ENCODE measurements at places on chromosomes 13 and 19. TPM values are rescaled to one million over a fixed set of nuclear protein-coding genes. Genes with fewer than 3 reads are reported as not detected.

Gene SKA3
- 12.7 TPM for polyA plus RNA-seq

Gene ZNF579
- 14.6 TPM for polyA plus RNA-seq

Gene TINCR
- 0.40 TPM for polyA plus RNA-seq

Gene SLITRK5
- polyA plus RNA-seq: 2.2 TPM

Gene GPC6
- 13.5 TPM for polyA plus RNA-seq

Gene TRMT1
- polyA plus RNA-seq: 27.6 TPM

Gene TSSK6
- polyA plus RNA-seq: 1.2 TPM

Gene IFNL1
- not detected for polyA plus RNA-seq

Gene FPR1
- 2.2 TPM for polyA plus RNA-seq

Gene PSG11
- polyA plus RNA-seq: not detected

Gene PLK5
- 0.28 TPM for polyA plus RNA-seq

Gene C1QTNF9
- polyA plus RNA-seq: 0.33 TPM

Gene KLK2
- polyA plus RNA-seq: not detected

Gene NLRP11
- polyA plus RNA-seq: not detected

Gene SIGLEC5
- not detected for polyA plus RNA-seq

Gene ERICH6B
- polyA plus RNA-seq: 3.2 TPM

Gene IZUMO2
- polyA plus RNA-seq: 0.98 TPM

Gene DMPK
- 43.9 TPM for polyA plus RNA-seq

Gene CYP2S1
- polyA plus RNA-seq: 4.1 TPM

Gene SSC5D
- 15.6 TPM for polyA plus RNA-seq

Gene SPRED3
- polyA plus RNA-seq: 0.20 TPM

Gene ADGRE1
- 0.12 TPM for polyA plus RNA-seq

Gene POMP
- polyA plus RNA-seq: 60.2 TPM

Gene IGFL3
- polyA plus RNA-seq: not detected

Gene SLC25A41
- 1.3 TPM for polyA plus RNA-seq

Gene ACER1
- polyA plus RNA-seq: 0.23 TPM

Gene ZNF547
- polyA plus RNA-seq: 5.2 TPM

Gene CGB2
- polyA plus RNA-seq: not detected

Gene ZNF846
- polyA plus RNA-seq: 44.4 TPM

Gene PCDH17
- polyA plus RNA-seq: 18.9 TPM

Gene CEACAM20
- polyA plus RNA-seq: not detected

Gene TNNT1
- polyA plus RNA-seq: 0.91 TPM

Gene MTUS2
- polyA plus RNA-seq: 0.30 TPM

Gene ZNF415
- polyA plus RNA-seq: 21.3 TPM

Gene GNG7
- polyA plus RNA-seq: 7.1 TPM

Gene ZNF480
- 11.0 TPM for polyA plus RNA-seq
